M059J (cell line): ENCODE measurements at places on chromosomes 3 and 15. TPM values are rescaled to one million over a fixed set of nuclear protein-coding genes. Genes with fewer than 3 reads are reported as not detected.

The GOLGA8S gene
- not detected in 2 replicates for total RNA-seq

The VIPR1 gene
- total RNA-seq: 0.12 and 0.15 TPM in 2 replicates

The NR2F2 gene
- total RNA-seq: 34.1 and 37.8 TPM in 2 replicates

The ZNF502 gene
- total RNA-seq: 0.15 and 0.62 TPM in 2 replicates

The MAGEL2 gene
- 0.02 TPM in 1 of 2 replicates, not detected in the other for total RNA-seq

The PP2D1 gene
- total RNA-seq: not detected in 2 replicates

The DNAH12 gene
- total RNA-seq: 0.02 and 0.47 TPM in 2 replicates

The FRMD5 gene
- total RNA-seq: 4.1 and 9.7 TPM in 2 replicates

The TRH gene
- not detected in 2 replicates for total RNA-seq

The VGLL4 gene
- total RNA-seq: 28.9 and 36.1 TPM in 2 replicates

The HRH1 gene
- 13.9 and 21.8 TPM in 2 replicates for total RNA-seq

The NCEH1 gene
- total RNA-seq: 78.4 and 110 TPM in 2 replicates

The HRG gene
- total RNA-seq: not detected in 2 replicates

The SLC33A1 gene
- 28.3 and 45.5 TPM in 2 replicates for total RNA-seq

The IQSEC1 gene
- total RNA-seq: 3.0 and 7.4 TPM in 2 replicates

DNA sequence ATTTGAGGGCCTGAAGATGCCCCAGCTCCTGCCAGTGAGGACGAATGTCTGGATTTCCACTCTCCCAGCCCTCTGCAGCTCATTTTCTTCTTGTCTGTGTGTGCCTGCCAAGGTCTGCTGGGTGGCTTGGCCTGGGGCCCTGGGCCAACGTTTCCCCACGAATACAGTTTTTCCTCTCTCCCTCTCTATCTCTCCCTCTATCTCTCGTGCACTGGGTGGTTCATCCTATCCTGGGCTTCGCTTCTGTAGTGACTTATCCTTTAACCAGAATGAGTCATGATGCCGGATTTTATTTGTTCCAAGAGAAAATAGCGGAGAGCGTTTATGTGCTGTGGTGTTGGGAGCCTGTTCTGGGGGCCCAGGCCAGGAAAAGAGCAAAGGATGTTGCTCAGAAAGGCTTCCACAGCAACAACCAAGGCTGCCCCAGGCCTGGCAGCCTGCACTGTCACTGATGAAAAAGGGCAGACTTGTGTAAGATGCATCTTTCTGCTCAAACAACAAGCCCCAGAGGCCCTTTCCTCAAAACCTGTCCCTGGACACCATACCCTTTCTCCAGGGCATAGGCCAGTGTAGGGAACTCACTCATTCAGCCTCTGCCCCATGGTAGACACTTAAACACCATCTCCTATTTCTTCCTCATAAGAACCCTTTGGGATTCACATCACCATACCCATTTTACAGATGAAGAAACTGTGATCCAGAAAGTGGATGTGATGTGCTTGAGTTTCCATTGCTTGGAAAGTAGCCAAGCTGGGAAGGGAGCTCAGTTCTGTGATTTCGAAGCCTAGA is 47.3 kb downstream of the ITGA11 start:
- DNase-seq: peak; percentile 99

GRCh38 chr15:70341566-70341965 is 243.8 kb upstream of the TLE3 start:
- no peak for DNase-seq

DNA sequence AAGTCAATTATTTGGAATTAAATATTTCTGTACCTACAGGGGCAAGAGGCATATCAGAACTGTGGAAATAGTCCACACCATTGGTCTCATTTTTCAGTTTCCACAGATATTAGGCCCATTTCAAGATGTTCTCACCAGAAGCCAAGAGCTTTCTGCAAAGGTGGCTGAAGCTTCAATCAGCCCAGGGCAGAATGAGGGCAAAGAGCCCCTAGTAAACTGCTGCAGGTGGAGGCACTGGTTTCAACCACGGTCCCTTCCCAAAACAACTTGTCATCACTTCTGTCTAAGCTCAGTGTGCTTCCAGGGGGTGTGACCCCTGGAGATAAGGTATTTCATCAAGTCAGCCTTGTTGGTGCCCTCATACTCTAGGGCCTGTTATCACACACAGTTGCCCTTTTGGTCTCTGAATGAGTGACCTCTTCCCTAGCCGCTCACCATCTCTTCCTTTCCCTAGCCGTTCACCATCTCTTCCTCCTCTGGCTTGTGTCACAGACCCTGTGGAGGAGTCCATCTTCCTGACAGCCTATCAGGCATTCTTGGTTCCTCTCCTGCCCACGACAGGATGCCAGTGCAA is 21.2 kb downstream of the IL17RD start:
- no peak for DNase-seq

GRCh38 chr3:157271283-157271882 is 111.4 kb upstream of the CCNL1 start:
- no peak for DNase-seq

DNA sequence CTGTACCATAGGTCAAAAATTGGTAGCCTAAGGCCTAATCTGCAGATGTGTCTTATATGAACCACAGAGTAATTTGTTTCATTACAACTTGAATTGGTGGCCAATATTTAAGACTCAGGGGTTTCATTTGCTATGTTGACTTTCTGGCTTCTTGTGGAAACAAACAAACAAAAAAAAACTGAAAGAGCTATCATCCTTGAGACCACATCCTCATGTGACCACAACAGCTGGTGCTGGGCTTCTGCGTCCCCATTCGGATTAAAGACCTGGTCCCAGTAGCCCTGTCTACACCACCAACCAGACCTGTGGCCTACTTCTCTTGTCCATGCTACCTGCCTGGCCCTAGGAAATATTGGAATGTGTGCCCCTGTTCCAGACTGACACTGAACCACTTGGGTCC is 61.7 kb downstream of the STRIT1 start:
- no peak for DNase-seq

DNA sequence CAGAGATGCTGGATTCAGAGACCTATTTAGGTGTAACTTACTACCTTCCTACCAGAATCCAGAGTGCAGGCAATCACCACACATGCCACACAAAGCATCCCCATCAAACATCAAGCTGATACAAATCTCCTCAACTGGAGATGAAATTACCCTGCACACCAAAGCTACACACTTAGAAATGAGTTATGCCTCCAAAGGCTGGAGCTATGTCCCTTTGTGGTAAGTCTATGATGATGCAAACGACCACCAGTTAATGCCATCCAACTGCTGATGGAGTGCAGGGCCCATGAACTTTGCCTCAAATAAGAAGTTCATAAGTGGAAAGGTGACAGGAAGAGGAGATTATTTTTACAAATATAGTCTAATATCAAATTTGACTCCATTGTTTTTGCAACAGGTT is 38.1 kb downstream of the PDZRN3 start:
- DNase-seq: no peak

- DNase-seq: no peak
Measured at GRCh38 chr3:173865900-173866498, 468.5 kb downstream of the NLGN1 start.

DNA sequence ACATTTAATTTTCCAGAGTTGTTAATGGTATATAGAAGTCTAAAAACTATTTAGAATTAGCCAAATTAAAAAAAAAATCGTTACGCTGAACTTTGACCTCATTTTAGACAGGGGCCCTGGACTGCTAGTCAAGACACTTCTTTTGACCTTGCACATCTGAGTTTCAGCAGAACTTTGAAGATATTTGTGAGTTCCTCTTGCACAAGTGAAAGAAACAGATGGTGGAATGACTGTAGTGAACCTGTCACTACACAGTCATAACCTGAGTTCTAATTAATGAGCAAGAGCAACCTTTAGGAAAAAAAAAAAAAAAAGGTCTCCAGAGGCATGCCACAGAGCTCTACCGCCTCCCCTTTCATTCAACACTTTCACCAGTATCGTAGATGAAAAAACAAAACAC is 5.3 kb downstream of the MYO5C start:
- no peak for DNase-seq

- no peak for DNase-seq
Measured at GRCh38 chr3:11672363-11672762, 28.6 kb upstream of the VGLL4 start.

DNA sequence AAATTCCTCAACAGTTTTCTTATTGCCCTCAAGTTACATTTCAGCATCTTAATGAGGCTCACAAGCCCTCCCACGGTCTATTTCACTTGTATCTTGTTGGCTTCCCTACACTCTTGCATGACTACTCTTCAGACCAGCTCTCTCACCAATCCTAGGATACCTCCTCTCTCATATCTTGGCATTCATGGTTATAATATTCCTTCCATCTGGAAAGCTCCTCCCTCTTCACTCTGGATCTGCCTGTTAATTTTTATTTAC is 8.5 kb upstream of the CCDC80 start:
- DNase-seq: peak; percentile 94

DNA sequence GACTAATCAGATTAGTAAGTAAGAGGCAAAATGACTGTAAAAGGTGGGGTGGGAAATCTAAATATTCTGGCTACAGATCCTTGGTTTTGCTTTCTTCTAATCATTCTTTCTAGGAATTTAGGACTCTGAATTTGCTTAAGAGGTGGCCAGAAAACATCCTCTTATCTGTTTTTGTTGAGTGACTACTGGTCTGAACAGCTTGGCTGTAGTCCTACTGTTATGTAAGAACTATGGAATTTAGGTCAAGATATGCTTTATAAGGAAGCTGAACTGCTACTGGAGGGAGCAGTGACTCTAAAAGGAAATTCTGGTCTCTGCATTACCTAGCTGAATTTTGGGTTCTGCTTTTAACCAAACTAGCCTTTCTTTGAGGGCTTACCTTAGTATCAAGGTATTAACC is 33.5 kb upstream of the CSPG5 start:
- DNase-seq: peak; percentile 61

GRCh38 chr15:77484994-77485393 is 64.3 kb downstream of the HMG20A start:
- no peak for DNase-seq

- peak; percentile 19 for DNase-seq
Measured at GRCh38 chr3:178381555-178381954, 154.7 kb upstream of the KCNMB2 start.

DNA sequence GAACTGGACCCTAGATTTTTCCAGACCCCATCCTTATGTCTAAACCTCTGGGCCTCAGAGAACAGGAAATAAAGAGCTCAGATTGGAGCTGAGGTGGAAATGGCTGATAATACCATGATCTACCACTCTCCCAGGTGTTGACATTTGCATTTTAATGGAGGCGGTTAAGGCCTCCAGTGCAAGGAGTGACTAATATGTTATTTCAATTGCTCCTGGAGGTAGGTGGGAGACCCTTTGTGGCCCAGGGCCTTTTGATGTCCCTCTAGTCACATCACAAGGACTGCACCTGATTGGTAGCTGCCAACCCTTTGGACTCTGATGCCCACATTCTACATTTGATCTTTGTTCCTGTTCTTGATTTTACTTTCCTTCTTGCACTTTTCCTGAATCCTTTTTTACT is 9.0 kb upstream of the ADCY5 start:
- DNase-seq: no peak

DNA sequence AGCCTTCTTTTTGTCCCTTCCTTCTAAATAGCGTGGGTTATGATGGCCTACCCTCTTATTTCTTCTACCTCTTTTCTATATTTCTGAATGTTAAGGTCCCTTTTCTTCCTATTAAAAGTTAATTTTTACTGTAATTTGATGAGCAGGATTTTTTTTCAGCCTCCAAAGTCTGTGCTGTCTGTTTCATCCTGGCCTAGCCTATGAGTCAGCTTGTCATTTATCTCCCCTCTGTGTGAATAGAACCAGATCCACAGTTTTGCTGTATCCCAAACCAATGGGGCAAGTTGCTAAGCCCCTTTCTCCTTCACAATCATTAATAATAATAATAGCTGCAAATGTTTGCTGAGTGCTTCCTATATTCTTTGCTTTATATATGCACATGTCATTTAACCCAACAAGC is 18.1 kb upstream of the C3orf38 start:
- no peak for DNase-seq

- DNase-seq: no peak
Measured at GRCh38 chr3:46670000-46670890, 23.2 kb downstream of the ALS2CL start.

GRCh38 chr3:27943106-27943505 is 221.0 kb upstream of the EOMES start:
- peak; percentile 4 for DNase-seq

- DNase-seq: no peak
Measured at GRCh38 chr3:135141672-135142071, 346.6 kb downstream of the EPHB1 start.

DNA sequence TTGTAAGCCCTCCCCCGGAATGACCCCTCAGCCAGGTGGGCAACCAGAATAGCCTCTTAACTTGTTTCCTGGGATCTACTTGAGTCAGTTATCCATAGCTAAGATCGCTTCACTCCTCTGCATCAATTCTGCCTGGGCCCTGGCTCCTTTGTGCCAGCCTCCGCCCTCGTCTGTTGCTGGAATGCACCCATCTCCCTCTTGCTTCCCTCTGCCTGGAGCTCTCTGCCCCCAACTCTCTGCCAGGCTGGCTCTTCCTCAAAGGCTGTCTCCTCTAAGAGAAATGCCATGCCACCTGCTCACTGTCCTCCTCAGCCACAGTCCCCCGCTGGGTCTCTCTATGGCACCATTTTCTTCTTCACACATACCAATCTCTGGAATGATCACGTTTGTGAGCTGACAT is 240.8 kb downstream of the ADAMTS17 start:
- no peak for DNase-seq

- peak; percentile 31 for DNase-seq
Measured at GRCh38 chr3:50136714-50137405, 18.3 kb upstream of the SEMA3F start.

DNA sequence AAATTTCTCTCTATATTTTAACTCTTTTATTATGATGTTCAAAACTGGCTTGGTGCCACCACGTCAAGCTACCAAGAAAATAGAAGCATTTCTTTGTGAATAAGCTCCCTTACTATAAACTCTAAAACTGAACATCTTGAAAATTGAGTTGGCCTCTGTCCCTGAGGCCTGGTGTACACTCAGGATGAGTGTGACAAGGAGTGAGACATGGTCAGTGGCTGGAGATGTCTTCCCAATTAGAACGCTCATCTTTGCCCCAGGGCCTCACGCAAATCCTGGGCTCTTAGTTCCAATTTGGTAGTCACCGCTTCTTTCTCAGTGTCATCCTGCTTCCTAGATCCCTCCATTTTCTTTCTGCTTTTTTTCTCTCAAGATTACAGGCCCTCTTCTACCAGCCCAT is 26.2 kb downstream of the SLC2A2 start:
- peak; percentile 77 for DNase-seq

- peak; percentile 71 for DNase-seq
Measured at GRCh38 chr3:123286308-123287023, 84.7 kb downstream of the SEC22A start.

DNA sequence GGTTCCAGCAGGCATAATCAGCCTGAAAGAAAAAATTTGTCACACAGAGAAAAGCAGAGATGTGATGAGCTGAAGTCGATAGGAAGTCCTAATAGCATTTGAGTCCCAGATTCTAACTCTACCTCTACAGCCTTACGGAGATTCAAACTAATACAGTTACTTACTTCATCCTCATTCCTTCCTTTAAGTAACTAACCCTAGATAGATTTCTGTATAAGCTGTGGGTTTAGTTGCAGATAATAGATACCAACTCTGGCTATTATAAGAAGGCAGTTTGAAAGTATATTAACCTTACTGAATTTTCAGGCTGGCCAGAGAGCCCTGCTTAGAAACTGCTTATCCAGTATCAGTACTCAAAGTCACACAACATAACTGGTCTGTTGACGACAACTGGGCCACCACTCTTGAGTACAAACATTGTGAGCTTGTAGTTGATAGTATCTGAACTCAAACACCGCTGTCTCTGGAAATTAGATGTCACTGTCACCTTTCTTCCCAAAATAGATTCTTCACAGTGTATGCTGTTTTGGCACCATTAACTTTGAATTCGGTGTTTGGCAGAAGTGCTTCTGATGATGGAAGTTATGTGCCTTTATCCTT is 484.3 kb downstream of the DIPK2A start:
- DNase-seq: no peak
